Activated naive CD8-positive, alpha-beta T cell treated with anti-CD3 and anti-CD28 coated beads, Interleukin-2, amount 50 U/mL, for 24 hours (primary cell): ENCODE measurements at places on chromosomes 11 and 22.
A peak's percentile ranks its signal among the peaks of the same experiment; 100 is the strongest.

DNA sequence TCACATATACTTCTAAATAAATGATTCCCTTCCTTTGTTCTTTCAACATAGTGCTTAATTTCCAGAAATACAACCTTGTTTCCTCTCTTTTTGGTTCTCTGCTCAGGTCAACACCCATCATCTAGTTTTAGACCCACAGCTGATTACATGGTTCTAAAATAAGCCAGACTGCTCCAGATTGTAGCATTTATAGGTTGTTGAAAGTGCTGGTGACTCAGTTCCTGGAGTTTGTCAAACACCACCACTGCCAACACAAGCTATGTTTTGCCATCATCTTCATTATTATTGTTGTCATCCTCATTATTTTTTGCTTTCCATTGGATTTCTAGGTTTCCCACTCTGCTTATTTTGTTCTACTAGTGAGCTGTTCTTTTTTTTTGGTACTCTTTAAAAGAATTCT is 22.3 kb upstream of the MMP20 start:
- H3K27ac ChIP-seq: no peak overlapping the region
- DNase-seq: no peak
- H3K4me3 ChIP-seq: no peak overlapping the region
- H3K36me3 ChIP-seq: no peaks in the 10 kb centered on the region
- peaks cover 10% of the 10 kb centered on the region for H3K27me3 ChIP-seq

DNA sequence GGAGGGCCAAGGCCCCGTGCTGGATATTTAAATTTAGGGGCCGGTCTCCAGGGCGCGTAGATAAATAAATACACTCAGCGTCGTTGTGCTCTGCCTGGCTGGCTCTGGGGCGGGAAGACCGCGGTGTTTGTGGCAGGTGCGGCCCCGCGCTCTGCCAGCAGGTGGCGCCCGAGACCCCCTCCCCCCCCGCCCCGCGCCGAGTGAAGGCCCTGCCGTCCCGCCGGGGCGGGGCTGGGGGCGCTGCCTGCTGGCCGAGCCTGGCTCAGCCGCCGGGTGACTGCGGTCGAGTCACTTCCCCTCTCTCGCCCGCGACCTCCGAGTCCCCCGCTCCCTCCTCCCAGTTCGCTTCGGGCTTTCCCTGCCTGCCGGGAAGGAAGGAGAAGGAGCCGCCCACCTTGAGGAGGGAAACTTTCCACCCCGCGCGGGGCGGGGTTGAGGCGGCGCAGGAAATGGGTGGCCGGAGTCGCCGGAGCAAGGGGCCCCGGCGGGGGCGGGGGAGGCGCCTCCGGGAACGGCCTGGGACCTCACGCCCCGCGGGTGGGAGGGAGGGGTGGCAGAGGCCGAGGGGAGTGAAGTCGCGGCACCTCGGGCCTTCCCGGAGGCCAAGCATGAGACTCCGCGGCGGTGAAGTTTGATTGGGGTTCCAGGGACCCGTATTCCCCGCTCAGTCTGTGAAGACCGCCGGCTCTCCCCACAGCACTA is 1.6 kb upstream of the EHBP1L1 start:
- H3K4me3 ChIP-seq: peak overlapping the region; percentile 86
- peaks cover 18% of the 10 kb centered on the region for H3K36me3 ChIP-seq
- H3K27ac ChIP-seq: peak overlapping the region; percentile 91
- peak; percentile 95 for DNase-seq
- H3K27me3 ChIP-seq: no peaks in the 10 kb centered on the region

DNA sequence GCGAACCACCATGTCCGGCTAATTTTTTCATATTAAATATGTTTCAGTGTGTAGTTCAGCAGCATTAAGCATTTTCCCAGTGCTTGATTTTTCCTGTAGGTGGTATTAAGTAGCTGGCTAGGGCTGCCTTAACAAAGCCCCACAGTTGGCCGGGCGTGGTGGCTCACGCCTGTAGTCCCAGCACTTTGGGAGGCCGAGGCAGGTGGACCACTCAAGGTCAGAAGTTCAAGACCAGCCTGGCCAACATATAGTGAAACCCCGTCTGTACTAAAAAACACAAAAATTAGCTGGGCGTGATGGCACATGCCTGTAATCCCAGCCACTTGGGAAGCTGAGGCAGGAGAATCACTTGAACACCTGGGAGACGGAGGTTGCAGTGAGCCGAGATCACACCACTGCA is 33.5 kb upstream of the TOLLIP start:
- peaks cover 6% of the 10 kb centered on the region for H3K27me3 ChIP-seq
- no peak overlapping the region for H3K27ac ChIP-seq
- peaks cover 3% of the 10 kb centered on the region for H3K4me1 ChIP-seq
- no peaks in the 10 kb centered on the region for H3K36me3 ChIP-seq

- no peak for DNase-seq
- H3K27me3 ChIP-seq: peaks cover 11% of the 10 kb centered on the region
- H3K36me3 ChIP-seq: no peaks in the 10 kb centered on the region
- no peak overlapping the region for H3K27ac ChIP-seq
Measured at GRCh38 chr11:134669796-134670195, 257.8 kb upstream of the B3GAT1 start.

DNA sequence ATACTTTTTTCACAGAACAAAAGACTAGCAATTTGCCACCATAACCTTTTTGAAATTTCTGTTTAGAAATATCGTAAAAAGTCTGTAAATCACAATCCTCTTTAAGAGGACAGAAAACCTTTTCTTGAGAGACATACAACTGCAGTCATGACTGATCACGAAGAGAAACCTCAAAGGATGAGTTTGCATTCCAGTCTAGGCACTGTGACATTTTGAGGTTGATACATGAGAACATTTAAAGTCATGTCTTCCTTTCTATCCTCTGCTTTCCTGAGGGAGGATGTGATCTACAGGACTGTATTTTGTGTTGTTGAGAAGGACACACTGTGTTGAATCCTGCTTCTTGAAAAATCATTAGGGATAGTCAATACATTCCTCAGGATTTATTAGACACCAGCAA is 476.7 kb upstream of the CCDC179 start:
- no peak overlapping the region for H3K4me3 ChIP-seq
- no peak for DNase-seq
- no peaks in the 10 kb centered on the region for H3K27me3 ChIP-seq
- H3K36me3 ChIP-seq: no peaks in the 10 kb centered on the region
- H3K27ac ChIP-seq: no peak overlapping the region
- no peaks in the 10 kb centered on the region for H3K4me1 ChIP-seq

DNA sequence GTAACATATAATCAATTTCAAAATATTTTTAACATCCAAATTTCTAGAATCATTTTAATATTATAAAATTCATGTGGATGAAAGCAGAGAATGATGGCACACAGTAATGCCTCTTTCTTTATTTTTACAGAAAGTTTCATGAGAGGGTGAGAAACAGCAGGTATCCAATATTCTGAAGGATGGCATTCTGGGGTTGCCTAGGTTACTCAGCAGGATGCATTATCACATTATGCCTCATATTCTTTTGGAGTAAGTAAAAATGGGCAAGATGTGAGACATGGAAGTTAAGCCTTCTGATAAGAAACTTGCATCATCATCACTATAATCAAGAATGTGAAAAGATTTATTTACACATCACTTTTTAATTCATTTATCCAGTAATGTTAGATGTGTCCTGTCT is 148.7 kb upstream of the PGR start:
- no peak overlapping the region for H3K4me3 ChIP-seq
- no peaks in the 10 kb centered on the region for H3K4me1 ChIP-seq
- no peaks in the 10 kb centered on the region for H3K27me3 ChIP-seq
- no peak for DNase-seq
- H3K36me3 ChIP-seq: no peaks in the 10 kb centered on the region

DNA sequence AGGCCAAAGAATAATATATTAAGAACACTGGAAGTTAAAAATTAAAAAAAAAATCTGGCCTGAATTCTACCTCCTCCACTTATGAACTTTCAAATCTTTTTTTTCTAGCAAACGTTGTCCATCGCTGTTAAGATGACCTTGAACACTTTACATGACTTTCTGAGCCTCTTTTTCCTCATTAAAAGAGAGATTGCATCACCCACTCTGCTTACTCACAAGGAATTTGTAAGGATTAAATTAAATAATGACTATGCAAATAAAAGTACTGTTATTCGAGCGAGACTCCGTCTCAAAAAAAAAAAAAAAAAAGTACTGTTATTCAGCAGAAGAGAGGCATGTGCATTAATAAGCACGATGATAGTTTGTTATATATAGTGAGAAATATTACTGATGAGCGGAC is 285.1 kb upstream of the CCDC90B start:
- no peak overlapping the region for H3K27ac ChIP-seq
- H3K4me1 ChIP-seq: no peaks in the 10 kb centered on the region
- H3K36me3 ChIP-seq: no peaks in the 10 kb centered on the region
- no peak overlapping the region for H3K4me3 ChIP-seq
- H3K27me3 ChIP-seq: peaks cover 17% of the 10 kb centered on the region

DNA sequence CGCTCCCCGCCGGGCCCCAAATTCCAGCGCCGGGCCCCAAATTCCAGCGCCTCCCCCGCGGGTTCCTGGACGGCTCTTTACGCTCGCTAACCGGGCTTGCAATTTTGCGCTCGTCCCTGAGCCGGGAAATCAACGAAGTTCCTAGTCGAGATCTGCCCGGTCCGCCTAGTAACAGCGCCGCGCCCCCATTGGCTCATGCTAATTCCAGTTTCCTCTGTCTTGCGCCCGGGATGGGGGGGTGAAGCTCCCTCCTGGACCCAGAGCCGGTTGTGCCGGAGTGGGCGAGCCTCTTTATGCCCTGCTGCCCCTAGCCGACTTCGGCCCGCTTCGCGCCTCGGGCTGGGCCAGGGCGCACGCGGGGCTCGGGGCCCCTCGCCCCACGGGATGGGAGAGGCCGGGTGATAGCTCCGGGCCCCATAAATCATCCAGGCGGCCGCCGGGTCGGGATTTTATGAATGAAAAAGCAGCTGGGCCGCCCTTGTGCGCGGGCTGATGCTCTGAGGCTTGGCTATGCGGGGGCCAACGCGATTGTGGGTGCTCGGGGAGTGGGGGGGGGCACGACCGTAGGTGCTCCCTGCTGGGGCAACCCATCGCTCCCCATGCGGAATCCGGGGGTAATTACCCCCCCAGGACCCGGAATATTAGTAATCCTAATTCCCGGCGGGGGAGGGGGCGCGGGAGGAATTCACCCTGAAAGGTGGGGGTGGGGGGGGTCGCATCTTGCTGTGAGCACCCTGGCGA is 1.8 kb upstream of the CCND1 start:
- H3K27me3 ChIP-seq: peaks cover 49% of the 10 kb centered on the region
- DNase-seq: peak; percentile 37
- no peak overlapping the region for H3K4me3 ChIP-seq
- no peaks in the 10 kb centered on the region for H3K36me3 ChIP-seq
- no peak overlapping the region for H3K27ac ChIP-seq
- H3K4me1 ChIP-seq: peaks cover 36% of the 10 kb centered on the region

GRCh38 chr11:112525844-112526590 is 265.4 kb upstream of the PLET1 start:
- H3K4me3 ChIP-seq: no peak overlapping the region
- no peak for DNase-seq

- H3K27ac ChIP-seq: peak overlapping the region; percentile 87
- peaks cover 88% of the 10 kb centered on the region for H3K4me1 ChIP-seq
- peaks cover 9% of the 10 kb centered on the region for H3K36me3 ChIP-seq
- H3K27me3 ChIP-seq: no peaks in the 10 kb centered on the region
- DNase-seq: no peak
- H3K4me3 ChIP-seq: peak overlapping the region; percentile 20
Measured at GRCh38 chr11:48017831-48018527, 37.6 kb downstream of the PTPRJ start.

DNA sequence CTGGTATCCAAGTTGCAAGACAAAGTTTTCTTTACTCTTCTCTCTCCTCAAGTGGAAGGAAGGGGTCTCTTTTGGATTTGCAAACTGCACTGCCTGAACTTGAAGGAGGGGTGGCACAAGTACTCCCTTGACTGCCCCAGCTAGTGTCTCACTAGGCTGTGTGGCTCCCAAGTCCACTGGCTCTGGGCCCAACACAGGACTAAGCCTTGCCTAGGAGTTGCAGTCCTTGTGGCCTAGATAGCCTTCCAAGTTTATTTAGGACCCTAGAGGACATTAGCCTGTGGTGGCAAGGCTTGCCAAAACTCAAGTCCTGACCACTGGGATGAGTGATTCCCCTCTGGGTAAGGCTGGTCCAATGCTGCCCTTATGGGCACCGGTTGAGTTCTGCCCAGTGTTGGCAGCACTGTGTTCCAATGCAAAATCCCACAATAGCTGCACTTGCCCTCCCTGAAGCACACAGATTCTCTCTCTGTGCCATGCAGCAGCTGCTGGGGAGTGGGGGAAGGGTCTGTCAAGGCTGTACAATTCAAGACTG is 10.2 kb upstream of the WEE1 start:
- no peak overlapping the region for H3K4me3 ChIP-seq
- no peak for DNase-seq
- H3K27me3 ChIP-seq: no peaks in the 10 kb centered on the region
- H3K4me1 ChIP-seq: peaks cover 12% of the 10 kb centered on the region
- H3K36me3 ChIP-seq: peaks cover 9% of the 10 kb centered on the region

DNA sequence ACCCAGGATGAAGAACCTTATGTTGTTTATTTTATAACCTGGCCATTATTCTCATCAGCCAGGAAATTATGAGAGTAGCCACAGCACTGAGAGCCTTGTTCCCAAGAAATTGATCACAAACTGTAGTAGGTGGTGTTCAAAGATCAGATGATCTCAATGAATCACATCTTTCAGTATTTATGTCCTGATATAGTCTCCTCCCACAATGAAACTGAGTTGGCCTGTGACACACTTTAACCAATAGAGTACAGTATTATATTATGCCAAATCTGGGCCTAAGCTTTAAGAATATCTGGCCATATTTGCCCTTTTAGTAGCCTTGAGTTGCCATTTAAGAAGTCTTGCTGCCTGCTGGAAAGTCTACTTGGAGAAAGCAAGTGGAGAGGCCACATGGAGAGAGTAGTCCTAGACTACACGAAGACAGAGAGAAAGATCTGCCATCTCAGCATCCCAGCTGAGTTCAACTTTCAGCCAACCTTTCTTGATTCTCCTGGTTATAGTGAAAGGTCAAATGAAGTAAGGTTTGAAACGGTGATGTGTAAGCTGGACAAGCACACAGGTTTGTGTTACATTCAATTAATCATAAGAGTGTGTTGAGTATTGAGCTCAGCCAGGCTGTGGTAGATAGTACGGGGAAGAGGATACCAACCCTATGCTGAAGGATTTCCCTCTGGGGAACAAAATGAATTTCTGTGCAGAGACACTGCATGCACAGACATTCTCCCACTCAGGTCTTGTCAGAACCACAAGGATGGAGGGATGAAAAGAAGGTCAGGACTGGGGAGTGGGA is 561.8 kb downstream of the SOX6 start:
- no peak for DNase-seq
- no peaks in the 10 kb centered on the region for H3K36me3 ChIP-seq
- H3K4me1 ChIP-seq: no peaks in the 10 kb centered on the region
- H3K27me3 ChIP-seq: peaks cover 1% of the 10 kb centered on the region
- no peak overlapping the region for H3K27ac ChIP-seq
- no peak overlapping the region for H3K4me3 ChIP-seq

GRCh38 chr11:19380375-19380774 is 139.6 kb upstream of the E2F8 start:
- DNase-seq: no peak
- H3K27me3 ChIP-seq: peaks cover 16% of the 10 kb centered on the region
- no peak overlapping the region for H3K27ac ChIP-seq
- no peaks in the 10 kb centered on the region for H3K36me3 ChIP-seq

- no peak overlapping the region for H3K4me3 ChIP-seq
- no peaks in the 10 kb centered on the region for H3K36me3 ChIP-seq
- peaks cover 9% of the 10 kb centered on the region for H3K4me1 ChIP-seq
- H3K27me3 ChIP-seq: peaks cover 94% of the 10 kb centered on the region
- no peak for DNase-seq
Measured at GRCh38 chr11:20601221-20601914, 2.0 kb downstream of the SLC6A5 start.

- no peak overlapping the region for H3K27ac ChIP-seq
- no peak overlapping the region for H3K4me3 ChIP-seq
- H3K27me3 ChIP-seq: no peaks in the 10 kb centered on the region
- no peak for DNase-seq
Measured at GRCh38 chr22:32951807-32952153, 106.4 kb downstream of the SYN3 start.

- no peaks in the 10 kb centered on the region for H3K27me3 ChIP-seq
- no peak overlapping the region for H3K27ac ChIP-seq
- peaks cover 5% of the 10 kb centered on the region for H3K4me1 ChIP-seq
Measured at GRCh38 chr11:76891285-76891684, 30.6 kb downstream of the ACER3 start.
